ENCODE measurements at places on chromosomes 16 and 17.

- DNase-seq: no peak
Observed at GRCh38 chr16:83315271-83315670, 492.5 kb upstream of the HSBP1 start.

DNA sequence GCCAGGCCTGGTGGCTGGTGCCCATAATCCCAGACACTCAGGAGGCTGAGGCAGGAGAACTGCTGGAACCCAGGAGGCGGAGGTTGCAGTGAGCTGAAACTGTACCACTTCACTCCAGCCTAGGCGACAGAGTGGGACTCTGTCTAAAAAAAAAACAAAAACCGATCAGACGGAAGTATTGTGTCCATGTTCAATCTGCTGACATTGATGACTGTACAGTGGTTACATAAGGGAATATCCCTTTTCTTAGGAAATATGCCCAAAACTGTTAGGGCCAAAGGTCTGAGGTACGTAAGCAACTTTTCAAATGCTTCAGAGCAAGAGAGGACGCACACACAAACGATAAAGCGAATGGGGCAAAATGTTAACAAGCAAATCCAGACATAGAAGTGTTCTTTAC, 69.8 kb upstream of the DNAH17 start:
- no peak for DNase-seq

DNA sequence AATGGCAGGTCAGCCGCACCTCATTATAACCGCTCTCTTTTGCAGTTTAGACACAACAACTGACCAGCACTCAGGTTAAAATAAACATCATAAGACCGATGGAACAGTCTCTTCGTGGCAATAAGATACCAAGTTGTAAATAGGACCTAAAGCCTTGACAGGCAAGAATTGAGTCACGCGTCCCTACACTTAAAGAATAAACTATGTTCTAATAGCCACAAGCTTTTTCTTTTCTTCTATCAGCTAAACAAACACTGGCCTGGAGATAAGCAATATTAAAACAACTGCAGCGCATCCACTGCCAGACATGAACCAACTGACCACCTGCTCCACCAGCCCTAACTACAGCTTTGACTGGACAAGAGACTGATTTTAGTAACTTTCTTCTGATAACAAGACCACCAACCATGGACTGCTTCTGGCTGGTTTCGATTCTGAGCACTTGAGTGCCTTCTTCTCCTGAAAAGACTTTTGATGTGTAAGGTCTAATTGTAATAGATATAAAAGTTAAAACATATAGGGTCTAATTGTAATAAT, 17.5 kb downstream of the SLFN12L start:
- no peak for DNase-seq

- no peak for DNase-seq
Observed at GRCh38 chr17:7893187-7893880, 4.7 kb downstream of the CHD3 start.

GRCh38 chr17:38415250-38416194, 12.7 kb upstream of the ARHGAP23 start:
- no peak for DNase-seq

DNA sequence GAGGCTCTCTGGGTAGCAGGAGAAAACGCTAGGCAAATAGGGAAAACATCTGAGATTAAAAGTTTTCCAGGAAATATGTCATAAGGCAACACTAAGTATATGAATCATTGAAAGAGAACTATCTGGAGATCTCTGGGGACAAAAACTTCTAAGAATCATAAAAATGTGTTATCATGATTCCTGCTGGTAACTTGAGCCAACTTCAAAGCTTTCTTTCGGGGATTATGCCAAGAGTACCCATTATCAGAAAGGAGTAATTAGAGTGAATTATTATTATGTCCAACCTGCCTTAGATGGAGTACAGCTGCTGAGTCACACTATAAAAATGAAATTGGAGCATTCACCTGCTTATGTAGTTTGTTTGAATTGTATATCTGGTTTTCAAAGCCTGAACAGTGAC, 488.5 kb upstream of the SOX9 start:
- no peak for DNase-seq

DNA sequence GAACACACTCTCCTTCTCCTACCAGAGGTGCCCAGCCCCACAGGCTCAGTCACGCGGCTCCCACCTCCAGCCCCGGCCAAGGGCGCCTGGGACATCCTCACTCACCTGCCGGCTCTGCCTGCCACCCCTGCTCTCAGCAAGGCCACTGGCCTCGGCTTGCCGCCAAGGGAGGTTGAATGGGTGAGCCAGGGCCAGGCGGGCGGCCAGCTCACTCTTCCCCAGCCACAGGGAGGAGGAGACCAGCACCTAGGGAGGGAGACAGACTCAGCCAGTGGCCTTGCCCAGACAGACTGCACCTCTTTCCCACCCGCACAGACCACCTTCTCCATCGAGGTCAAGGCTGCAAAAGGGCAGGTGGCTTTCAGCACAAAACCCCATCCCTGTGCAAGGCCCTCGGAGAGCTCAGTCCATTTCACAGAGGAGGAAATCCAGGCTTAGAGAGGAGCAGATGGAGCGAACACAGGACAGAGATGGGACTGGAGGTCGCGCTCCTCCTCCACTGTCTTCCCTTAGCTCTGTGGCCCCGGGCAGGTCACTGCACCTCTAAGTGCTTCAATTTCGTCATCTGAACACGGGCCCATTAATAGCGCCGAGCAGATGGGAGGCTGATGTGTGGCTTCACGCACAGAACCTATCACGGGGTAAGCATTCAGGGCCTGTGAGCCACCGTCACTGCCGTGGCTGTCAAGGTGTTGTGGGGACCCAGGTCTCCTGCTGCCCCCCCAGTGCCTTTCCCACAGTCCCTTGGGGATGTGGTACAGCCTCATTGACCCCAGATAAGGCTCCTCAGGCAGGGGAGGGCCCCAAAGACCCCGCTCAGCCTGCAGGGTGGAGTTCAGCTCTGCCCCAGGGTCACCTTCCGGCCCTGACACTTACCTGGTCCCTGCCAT, 56.1 kb downstream of the RMI2 start:
- DNase-seq: peak; percentile 98

- DNase-seq: peak; percentile 95
Observed at GRCh38 chr17:17077861-17078732, 35.8 kb downstream of the MPRIP start.

Data from left lobe of liver (tissue), 2 donors.